Prostate gland (tissue), 2 donors: ENCODE measurements at places on chromosomes 3 and 15.

GRCh38 chr3:58340594-58341244, 8.0 kb downstream of the PXK start:
- H3K4me3 ChIP-seq = no peak overlapping the region
- no peak for DNase-seq
- H3K4me1 ChIP-seq = no peaks in the 10 kb centered on the region
- no peaks in the 10 kb centered on the region for H3K36me3 ChIP-seq
- H3K27me3 ChIP-seq = no peaks in the 10 kb centered on the region

- H3K4me1 ChIP-seq = no peaks in the 10 kb centered on the region
- no peaks in the 10 kb centered on the region for H3K27me3 ChIP-seq
Measured at GRCh38 chr3:64079369-64080150, 56.3 kb upstream of the PSMD6 start.

DNA sequence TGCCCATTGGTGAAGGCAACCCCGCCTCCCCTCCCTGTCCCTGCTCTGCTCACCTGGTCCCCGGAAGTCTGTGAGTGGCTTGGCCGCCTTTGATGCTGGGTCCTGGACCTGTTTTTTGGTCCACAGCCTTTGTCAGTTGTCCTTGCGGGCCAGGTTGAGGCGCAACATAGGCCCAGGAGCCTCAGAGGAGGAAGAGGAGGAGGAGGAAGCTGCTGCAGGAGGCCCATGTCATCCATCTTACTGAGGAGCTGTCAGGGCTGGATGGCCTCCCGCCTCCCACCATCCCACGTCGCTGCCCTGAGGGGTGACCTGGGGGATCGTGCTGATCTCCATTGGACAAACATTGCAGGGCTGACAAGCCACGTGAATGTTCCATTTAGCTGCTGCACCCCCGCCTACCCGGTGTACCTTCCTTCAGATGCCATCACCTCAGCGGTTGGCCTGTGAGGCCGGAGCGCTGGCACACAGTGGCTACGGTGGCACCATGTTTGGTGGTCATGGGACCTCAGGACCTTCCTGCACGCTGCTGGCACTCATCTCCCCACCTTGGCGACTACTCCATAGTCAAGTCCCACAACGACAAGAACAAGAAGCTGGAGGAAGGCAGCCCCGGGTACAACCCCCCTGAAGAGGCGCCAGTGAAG, 106.3 kb downstream of the SMAD6 start:
- peaks cover 4% of the 10 kb centered on the region for H3K4me1 ChIP-seq
- no peaks in the 10 kb centered on the region for H3K27me3 ChIP-seq
- no peak for DNase-seq
- H3K4me3 ChIP-seq = no peak overlapping the region
- no peaks in the 10 kb centered on the region for H3K36me3 ChIP-seq

DNA sequence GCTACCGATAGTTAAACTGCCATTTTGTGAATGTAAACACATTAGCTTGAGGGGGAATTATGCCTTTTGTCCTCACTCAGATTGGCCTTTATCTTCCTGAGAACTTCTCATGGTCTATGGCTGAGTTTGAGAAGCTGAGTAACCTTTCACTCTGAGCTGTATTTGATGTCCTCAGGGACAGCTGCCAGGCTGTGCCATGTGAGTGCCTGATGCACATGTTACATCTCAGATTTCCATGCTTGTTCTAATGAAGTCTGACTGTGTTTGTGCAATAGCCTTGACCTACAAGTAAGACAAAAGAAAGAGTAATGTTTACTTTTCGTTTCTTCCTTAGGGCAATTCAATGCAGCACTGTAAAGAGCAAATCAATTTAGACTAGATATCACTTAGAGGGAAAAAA, 44.1 kb upstream of the ARL6 start:
- DNase-seq = no peak
- no peak overlapping the region for H3K4me3 ChIP-seq
- H3K27ac ChIP-seq = no peak overlapping the region
- H3K27me3 ChIP-seq = no peaks in the 10 kb centered on the region

DNA sequence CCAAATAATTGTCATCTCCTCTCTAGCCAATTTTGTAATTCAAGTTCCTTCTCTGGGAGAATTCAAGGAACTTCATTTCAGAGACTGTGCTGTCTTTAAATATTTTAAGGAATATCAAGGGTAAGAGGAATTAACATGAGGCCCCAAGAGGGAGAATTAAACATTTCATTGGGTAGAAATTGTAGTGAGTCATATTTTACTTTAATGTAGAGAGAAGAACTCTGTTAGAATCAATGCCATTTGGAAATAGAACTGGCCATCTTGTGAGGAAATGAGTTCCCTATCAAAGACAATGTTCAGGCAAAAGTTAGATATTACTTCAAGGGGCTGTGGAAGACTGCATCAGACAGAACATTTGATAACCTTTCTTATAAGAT, 43.5 kb upstream of the TP63 start:
- H3K27me3 ChIP-seq = no peaks in the 10 kb centered on the region
- no peak overlapping the region for H3K27ac ChIP-seq
- H3K36me3 ChIP-seq = no peaks in the 10 kb centered on the region
- no peak overlapping the region for H3K4me3 ChIP-seq
- no peak for DNase-seq
- H3K4me1 ChIP-seq = no peaks in the 10 kb centered on the region

- H3K27me3 ChIP-seq = no peaks in the 10 kb centered on the region
- no peaks in the 10 kb centered on the region for H3K4me1 ChIP-seq
- H3K4me3 ChIP-seq = no peak overlapping the region
- no peaks in the 10 kb centered on the region for H3K36me3 ChIP-seq
- H3K27ac ChIP-seq = no peak overlapping the region
- DNase-seq = no peak
Measured at GRCh38 chr3:121598564-121598963, 5.4 kb downstream of the FBXO40 start.

- H3K4me1 ChIP-seq = peaks cover 10% of the 10 kb centered on the region
- no peak overlapping the region for H3K27ac ChIP-seq
- no peaks in the 10 kb centered on the region for H3K27me3 ChIP-seq
Measured at GRCh38 chr15:71049706-71050422, 65.4 kb upstream of the THSD4 start.

- H3K4me1 ChIP-seq = no peaks in the 10 kb centered on the region
- H3K4me3 ChIP-seq = no peak overlapping the region
- H3K36me3 ChIP-seq = no peaks in the 10 kb centered on the region
- DNase-seq = no peak
Measured at GRCh38 chr3:16599694-16600093, 5.5 kb downstream of the DAZL start.

DNA sequence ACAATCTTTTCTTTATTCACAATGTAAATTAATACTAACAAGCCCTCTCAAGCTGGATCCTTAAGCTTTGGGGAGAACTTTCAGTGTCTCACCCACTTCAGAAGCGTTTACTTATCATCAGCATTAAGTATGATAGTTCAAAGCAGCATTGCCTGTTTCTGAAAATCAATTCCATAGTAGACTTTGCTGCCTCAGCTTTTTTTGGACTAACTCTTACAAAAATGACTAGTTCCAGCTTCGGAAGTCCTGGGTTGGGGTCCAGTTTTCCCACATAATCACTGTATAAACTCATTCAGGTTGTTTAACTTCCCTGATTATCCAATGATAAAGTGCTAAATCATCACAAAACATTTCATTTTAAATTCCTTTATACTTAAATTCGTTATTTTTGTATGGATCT, 114.4 kb downstream of the NR2F2 start:
- H3K36me3 ChIP-seq = no peaks in the 10 kb centered on the region
- H3K4me1 ChIP-seq = no peaks in the 10 kb centered on the region
- H3K4me3 ChIP-seq = no peak overlapping the region
- no peaks in the 10 kb centered on the region for H3K27me3 ChIP-seq

- no peak overlapping the region for H3K4me3 ChIP-seq
- no peaks in the 10 kb centered on the region for H3K4me1 ChIP-seq
- no peaks in the 10 kb centered on the region for H3K27me3 ChIP-seq
- H3K36me3 ChIP-seq = no peaks in the 10 kb centered on the region
Measured at GRCh38 chr3:69442771-69443311, 57.0 kb upstream of the FRMD4B start.

GRCh38 chr3:158058495-158059130, 47.6 kb downstream of the SHOX2 start:
- no peaks in the 10 kb centered on the region for H3K27me3 ChIP-seq
- no peaks in the 10 kb centered on the region for H3K4me1 ChIP-seq
- no peak overlapping the region for H3K4me3 ChIP-seq
- no peaks in the 10 kb centered on the region for H3K36me3 ChIP-seq
- no peak overlapping the region for H3K27ac ChIP-seq

GRCh38 chr3:11602886-11603527, 40.7 kb downstream of the VGLL4 start:
- no peak for DNase-seq
- no peaks in the 10 kb centered on the region for H3K27me3 ChIP-seq
- no peak overlapping the region for H3K4me3 ChIP-seq

GRCh38 chr15:66764072-66764786, 62.2 kb downstream of the SMAD6 start:
- no peaks in the 10 kb centered on the region for H3K36me3 ChIP-seq
- H3K27me3 ChIP-seq = no peaks in the 10 kb centered on the region
- H3K27ac ChIP-seq = peak overlapping the region; percentile 50
- no peak for DNase-seq
- H3K4me1 ChIP-seq = peaks cover 36% of the 10 kb centered on the region
- H3K4me3 ChIP-seq = no peak overlapping the region

GRCh38 chr3:181725131-181725731, 13.5 kb downstream of the SOX2 start:
- no peak overlapping the region for H3K4me3 ChIP-seq
- no peaks in the 10 kb centered on the region for H3K27me3 ChIP-seq

GRCh38 chr3:133361011-133361410, 38.8 kb upstream of the BFSP2 start:
- H3K27ac ChIP-seq = no peak overlapping the region
- no peaks in the 10 kb centered on the region for H3K36me3 ChIP-seq
- H3K27me3 ChIP-seq = no peaks in the 10 kb centered on the region
- H3K4me3 ChIP-seq = no peak overlapping the region
- DNase-seq = no peak
- no peaks in the 10 kb centered on the region for H3K4me1 ChIP-seq

DNA sequence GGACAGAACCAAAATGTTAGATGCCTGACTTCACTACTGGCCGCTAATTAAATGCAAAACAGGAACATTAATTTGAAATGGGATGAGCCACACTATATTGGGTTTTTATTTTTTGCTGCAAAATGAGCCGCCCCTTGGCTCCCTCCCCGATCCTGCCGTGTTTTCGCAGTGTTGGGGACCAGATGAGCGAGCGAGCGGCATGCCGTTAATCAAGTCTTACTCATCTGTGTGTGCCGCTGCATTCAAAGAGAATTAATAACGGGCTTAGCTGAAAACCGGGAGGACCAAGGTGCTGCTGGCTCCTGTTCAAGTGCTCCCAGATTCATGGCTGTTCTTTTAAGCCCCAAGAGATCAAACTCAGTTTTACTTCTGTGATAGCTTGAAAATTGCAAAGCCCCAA, 20.0 kb downstream of the TAFA4 start:
- H3K4me1 ChIP-seq = no peaks in the 10 kb centered on the region
- no peaks in the 10 kb centered on the region for H3K36me3 ChIP-seq

DNA sequence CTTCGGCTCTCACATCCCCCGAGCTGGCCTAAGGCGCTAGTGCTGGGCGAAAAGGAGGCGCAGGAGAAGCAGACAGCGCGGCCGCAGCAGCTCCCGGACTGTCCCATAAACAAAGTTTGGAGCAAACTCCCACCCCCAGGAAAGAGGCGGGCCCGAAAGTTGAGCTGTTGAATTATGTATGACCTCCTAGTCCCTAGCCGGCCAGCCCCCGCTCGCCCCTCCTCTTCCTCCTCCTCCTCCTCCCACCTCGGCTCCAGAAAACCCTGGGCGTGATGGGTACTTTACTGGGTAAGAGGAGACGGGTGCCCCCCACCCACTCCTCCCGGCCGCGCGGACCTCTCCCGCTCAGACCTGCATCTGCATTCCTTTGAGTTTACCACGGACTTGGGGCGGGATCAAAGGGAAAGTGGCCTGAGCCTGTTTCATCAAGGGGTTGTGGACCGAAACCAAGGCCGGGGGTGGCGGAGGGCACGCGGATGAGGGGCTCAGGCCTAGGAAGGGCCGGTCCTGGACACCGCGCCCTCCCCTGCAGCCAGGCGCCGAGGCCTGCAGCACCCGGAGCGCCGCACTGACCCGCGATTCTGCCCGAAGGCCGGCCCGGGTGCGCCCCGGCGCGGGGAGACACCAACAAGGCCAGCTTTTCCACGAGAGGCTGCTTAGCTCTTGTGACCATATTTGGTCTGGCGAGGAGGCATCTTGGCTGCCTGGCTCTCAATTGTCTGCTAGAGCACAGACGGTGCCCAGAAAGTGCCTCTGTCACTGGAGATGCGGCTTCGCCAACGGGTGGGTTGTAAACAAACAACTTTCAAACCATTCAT, at the start of gene WWTR1:
TSS of gene WWTR1 (minus strand) at position 100 of the 818 bp plus-strand sequence. CDS start 719 bp downstream, outside the sequence.
- no peaks in the 10 kb centered on the region for H3K27me3 ChIP-seq
- DNase-seq = peak; percentile 98
- no peaks in the 10 kb centered on the region for H3K4me1 ChIP-seq
- H3K27ac ChIP-seq = peak within 1 kb of the TSS; percentile 99
- H3K4me3 ChIP-seq = peak within 1 kb of the TSS; percentile 65

DNA sequence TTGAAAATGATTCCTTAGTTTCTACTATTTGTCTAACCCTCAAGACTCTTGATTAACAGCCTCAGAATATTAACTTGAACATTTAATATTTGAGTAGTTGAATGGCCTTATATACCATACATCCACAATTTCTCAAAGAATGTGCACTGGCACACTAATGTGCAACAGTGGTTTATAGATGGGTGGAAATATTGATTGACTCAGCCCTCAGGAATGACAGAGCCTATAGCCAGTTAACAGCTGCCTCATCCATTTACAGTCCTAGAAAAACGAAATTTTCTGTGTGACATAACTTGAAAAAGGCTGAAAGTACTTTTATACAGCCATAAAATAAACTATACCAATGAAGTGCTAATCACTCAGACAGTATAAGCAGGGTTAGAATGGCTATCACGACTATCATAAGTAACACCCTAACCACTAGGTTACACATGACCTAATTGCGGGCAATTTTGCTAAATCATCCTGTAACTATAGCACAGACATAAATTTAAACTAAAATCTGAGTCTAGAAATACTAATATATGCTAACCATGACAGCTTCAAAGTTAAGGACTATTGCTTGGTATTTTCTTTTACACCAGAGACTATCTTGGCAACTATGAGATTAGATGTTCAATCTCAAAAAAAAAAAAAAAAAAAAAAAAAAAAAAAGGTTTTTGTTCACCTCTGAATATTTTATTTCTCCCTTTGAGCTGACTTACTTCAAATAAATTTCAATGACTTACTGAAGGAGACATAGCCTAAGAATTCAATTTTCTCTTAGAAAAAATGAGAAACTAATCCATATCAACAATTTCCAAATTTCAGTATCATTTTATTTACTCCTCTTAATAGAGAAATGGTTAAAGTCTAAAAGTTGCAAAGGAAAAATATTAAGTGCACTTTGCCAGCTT, 9.3 kb downstream of the SECISBP2L start:
- H3K36me3 ChIP-seq = no peaks in the 10 kb centered on the region
- H3K27me3 ChIP-seq = no peaks in the 10 kb centered on the region
- no peak for DNase-seq
- H3K27ac ChIP-seq = no peak overlapping the region

GRCh38 chr15:50523851-50524251, 22.6 kb downstream of the USP50 start:
- H3K27me3 ChIP-seq = no peaks in the 10 kb centered on the region
- H3K36me3 ChIP-seq = no peaks in the 10 kb centered on the region
- H3K4me1 ChIP-seq = peaks cover 2% of the 10 kb centered on the region
- H3K27ac ChIP-seq = no peak overlapping the region
